Activated CD4-positive, CD25-positive, alpha-beta regulatory T cell treated with anti-CD3 and anti-CD28 coated beads, Interleukin-2, amount 50 U/mL, for 16 hours (primary cell): ENCODE measurements at places on chromosomes 16 and 17.

DNA sequence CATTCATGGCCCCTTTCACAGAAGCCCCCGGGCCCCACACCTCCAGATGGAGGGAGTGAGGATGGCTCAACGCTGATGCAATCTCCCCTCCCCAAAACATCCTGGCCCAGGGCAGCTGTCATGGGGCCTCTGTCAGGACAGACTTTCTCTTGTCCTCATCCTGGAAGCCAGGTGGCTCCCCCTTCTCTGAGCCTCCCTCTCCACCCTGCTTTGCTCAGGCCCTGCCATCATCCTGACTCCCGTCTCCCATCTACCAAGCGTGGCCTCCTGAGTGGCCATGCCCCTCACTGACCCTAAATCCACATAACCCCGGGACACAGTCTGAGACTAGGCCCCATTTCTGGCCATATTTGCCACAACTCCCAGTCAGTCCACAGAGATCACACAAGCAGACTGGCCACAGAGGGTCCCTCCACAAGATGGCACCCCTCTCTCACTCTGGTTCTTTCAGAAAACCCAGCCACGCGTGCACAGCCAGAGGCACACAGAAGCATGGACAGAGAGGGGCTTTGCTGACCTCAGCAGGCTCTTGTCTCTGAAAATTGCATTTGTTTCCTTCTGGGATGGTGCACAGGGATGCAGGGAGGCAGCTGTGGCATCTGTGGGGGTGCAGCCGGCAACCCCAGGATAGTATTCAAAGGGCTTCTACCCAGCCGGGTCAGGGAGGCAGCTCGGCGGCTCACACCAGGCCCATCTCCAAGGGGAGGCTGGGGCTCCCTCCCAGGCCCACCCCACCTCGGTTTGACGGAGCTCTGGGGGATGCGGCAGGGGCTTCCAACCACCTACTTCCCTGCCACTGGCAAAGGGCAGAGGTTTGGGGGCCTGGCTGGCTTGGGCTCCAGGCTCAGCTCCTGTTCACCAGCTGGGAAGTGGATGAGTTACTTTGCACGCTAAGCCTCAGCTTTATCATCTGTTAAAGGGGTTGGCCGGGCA lies 16.9 kb downstream of the DOC2B start:
- no peak for DNase-seq

GRCh38 chr17:62975206-62975605 lies 9.2 kb downstream of the TANC2 start:
- no peak for DNase-seq

DNA sequence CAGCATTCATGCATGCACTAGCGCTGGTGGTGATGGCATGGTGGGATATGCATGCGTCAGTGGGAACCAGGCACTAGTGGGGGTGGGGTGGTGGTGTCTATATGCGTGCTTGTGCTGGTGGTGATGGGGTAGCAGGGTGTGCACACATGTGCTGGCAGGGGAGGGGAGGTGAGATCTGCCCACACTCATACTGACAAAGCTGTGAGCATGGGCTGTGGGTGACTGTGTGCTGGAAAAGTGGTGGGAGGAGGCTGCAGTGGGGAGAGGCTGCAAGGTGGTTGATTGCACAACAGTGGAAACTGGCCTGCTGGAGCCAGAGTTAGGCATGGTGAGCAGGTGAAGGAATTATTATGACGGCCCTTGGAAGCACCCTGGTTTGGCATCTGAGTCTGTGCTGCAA lies 31.3 kb upstream of the TEKT1 start:
- no peak for DNase-seq

DNA sequence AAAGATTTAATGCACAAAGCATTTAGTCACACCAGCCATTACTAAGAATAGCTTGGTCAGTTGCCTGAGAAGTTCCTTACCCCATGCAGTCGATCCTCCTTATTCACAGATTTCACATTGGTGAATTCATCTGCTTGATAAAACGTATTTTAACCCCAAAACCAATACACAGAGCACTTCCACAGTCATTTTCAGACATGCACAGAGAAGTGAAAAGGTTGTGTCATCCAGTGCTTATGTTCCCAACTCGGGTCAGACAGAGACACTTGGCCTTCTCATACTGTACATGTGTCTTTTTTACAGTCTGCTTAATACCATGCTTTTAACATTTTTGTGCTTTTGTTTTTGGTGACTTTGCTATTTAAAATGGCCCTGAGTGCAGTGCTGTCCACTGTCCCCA lies 219.7 kb downstream of the SPECC1 start:
- DNase-seq = no peak

DNA sequence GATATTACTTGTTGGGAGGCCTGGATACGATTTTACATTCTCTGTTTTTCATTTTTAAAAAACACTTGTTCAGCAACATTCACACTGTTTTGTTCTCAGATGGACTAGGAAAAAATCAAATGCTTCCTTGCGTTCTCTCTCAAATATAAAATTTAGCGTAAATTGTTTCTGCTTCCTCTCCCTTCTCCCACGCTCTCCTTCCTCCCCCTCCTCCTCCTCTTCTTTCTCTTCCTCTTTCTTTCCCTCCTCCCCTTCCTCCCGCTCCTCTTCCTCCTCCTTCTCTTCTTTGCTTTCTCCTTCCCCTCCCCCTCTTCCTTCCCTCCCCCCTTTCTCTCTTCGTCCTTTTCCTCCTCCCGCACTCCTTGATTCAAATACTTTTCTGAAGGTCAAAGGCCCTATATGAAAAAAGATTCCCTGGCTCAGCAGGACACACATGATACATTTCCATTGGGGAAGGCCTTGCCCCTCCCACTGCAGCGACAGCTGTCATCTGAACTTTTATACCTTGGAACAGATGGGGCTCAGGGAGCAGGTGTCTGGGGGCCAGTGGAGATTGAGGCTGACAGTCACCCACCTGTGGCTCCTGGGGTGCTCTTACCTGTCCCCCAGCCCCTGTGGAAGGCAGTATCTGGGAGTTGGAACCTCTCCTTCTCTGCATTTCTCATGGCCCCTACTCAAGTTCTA lies 99.4 kb upstream of the SDK2 start:
- DNase-seq = no peak

DNA sequence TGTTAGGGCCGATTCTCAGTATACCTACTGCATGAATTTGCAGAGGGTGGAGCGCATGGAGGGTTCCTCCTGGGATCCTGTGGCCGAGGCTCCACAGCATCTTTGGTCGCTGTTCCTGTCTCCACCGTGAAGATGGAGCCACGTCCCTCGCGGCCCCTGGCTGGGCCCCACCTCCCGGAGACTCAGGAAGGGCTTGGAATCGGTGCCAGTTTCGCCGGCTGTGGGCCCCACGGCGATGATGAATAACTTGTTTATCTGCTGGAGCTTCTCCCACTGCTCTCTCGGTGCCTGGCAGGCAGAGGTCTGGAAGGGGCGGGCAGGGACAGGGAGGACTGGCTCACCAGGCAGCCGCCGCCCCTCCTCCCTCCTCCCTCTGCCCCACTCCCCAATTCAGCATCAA lies 8.1 kb downstream of the SLC5A11 start:
- DNase-seq = no peak

- no peak for DNase-seq
These were observed 2.5 kb downstream of the TBX21 start for GRCh38 chr17:47735536-47736011.

- no peak for DNase-seq
These were observed 5.3 kb upstream of the RNASEK start for GRCh38 chr17:7007143-7007542.

GRCh38 chr17:11486868-11487310 lies 111.4 kb upstream of the DNAH9 start:
- no peak for DNase-seq

- DNase-seq = no peak
These were observed 105.5 kb downstream of the SOX9 start for GRCh38 chr17:72226322-72226721.

- DNase-seq = no peak
These were observed 34.9 kb downstream of the CMC2 start for GRCh38 chr16:80971819-80972218.

GRCh38 chr17:82593590-82594087 lies 54.6 kb downstream of the WDR45B start:
- DNase-seq = no peak

DNA sequence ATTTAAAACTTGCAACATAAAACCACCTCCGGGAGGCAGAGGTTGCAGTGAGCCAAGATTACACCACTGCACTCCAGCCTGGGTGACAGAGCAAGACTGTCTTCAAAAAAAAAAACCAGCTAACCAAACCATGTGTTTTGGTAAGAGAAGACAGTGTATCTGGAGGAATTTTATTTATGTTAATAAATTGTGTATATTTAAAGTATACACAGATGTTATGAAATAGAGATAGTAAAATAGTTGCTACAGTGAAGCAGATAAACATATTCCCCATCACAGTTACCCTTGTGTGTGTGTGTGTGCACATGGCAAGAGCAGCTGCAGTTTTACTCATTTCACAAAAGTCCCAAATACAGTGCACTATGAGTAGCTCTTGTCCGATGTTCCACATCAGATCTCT lies 54.8 kb upstream of the CRISPLD2 start:
- no peak for DNase-seq
